Cardiac muscle cell (in vitro differentiated cells and primary cell): ENCODE measurements at places on chromosomes 5 and 9.
A peak's percentile ranks its signal among the peaks of the same experiment; 100 is the strongest.

DNA sequence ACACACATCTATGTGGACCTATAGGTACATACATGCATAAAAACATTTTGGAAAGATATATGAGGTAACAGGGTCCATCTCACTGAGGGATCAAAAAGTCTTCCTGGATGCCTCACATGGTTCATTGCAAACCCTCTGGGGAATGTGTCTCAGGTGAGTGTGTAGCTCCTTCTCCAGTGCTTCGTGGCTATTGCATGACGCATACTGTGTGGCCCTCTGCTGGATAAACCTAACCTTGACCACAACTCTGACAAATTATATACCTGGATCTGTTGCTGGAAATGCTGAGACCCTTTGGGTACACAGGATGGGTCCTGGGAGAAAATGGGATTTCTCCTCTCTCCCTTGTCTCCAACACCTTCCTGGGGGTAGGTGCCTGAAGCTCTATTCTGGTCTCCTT is 91.9 kb downstream of the JAKMIP2 start:
- DNase-seq = peak; percentile 37

DNA sequence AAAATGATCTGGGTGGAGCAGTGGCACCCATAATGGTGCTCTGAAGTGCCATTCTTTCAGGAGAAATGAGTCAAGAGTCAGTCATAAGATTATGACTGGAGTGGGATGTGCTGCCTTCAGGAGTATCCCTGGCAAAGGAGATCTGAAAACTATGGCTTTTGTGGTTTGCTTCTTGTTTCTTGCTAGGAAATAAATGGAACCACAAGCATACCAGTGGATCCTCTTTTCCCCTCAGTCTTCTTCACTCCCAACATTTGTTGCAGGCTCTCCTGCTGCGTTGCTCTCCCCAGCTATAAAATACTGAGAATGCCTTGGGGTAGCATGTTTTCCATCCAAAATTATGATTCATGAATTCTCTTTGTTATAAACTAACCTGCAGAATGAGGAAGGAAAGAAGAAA is 199.1 kb downstream of the NNT start:
- DNase-seq = peak; percentile 2

DNA sequence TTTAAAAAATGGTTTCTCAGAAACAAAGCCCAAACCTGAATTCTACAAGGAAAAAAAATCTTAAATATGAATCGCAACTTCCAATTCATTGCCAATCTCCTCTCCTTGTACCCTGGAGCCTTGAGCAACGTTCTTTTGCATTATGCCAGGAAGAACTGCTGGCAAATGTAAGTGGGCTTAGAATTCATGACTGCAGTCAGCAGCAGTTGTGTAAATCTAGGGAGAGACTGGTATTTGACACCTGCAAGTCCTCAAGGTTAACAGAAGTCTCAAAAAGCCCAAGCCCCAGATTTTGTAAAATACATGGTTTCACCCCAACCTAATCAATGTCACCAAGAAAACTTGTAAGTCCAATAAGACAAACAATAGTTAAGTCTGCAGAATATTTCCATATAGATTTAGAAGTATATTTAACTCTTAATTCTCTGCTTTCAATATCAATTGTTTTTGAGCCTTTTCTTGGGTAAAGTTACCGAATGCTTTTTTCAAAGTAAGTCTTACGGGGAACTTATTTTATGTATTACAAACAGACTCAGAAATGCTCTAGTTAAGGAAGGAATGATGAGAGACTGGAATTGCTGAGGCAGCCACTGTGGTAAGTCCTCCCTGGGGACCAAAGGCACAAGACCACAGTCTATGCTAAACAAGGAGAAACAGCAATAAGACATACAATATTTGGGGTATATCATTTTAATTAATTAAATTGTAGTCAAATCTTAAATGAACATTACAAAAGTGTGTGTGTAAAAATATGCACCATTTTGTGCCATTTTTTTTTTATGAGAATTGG is 31.3 kb downstream of the ELL2 start:
- DNase-seq = no peak

- no peak for DNase-seq
Measured at GRCh38 chr5:56910210-56910965, 992 bp downstream of the SETD9 start.

- DNase-seq = no peak
Measured at GRCh38 chr9:2086971-2087370, 71.8 kb downstream of the SMARCA2 start.

DNA sequence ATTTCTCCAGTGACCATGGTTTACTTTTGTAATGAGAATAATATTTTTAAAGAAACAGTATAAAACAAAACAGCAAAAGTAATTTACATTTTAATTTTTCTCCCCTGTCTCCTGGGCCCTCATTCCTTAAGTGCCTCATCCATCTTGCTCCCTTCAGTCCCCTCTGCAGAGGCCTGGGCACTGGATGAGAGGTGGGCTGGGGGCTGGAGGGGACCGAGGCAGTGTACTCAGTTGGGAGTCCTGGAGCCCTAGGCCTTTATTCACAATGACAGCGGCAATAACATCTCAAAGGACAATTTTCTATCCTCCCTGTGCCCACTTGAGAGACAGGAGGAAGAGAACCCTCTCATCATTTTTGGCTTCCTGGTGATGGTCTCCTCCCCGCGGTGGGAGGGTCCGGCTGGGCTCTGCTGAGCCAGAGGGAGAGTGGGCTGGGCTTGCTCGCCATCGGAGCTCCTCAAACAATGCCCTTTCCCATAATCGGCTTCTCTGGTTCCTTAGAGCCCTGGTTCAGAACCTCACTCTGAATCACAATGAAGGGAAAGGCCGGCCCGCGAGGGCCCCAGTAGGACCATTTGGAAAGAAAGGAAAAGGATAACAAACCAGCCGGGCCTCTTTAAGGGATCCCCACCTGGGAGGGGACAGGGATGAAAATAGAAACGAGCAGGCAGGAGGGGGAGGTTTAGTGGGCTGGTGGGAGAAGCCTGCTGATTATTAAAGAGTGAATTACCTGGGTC is 9.7 kb upstream of the SMIM32 start:
- DNase-seq = peak; percentile 21

GRCh38 chr9:4086119-4087090 is 213.5 kb downstream of the GLIS3 start:
- DNase-seq = no peak

DNA sequence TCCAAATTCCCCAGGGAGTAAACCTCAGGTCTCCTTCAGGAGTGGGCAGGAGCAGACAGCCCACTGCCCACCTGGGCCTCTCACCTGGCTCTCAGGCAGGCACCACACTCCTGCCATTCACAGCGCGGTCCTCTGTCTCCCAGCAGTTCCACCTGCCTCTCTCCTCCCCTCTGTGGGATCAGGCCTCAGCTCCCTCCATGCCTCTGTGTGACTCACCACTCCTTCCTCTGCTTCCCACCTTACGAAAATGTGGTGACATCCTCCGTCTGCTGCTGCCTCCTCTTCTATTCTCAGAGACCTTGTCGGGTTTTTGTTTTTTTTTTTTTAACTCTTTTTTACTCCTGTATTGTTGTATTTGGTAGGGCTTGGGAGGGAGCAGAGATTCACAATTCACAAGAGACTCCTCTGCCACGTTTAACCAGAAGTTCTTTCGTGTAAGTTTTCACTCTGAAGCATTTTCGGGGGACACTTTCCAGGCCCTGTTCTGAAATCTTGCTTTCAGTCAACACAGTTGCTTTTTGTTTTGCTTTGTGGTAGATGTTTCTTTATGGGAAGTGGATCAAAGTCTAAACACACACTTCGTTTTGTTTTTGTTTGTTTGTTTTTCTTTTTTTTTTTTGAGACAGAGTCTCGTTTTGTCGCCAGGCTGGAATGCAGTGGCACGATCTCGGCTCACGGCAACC is 21.1 kb upstream of the CDKN2AIPNL start:
- no peak for DNase-seq

DNA sequence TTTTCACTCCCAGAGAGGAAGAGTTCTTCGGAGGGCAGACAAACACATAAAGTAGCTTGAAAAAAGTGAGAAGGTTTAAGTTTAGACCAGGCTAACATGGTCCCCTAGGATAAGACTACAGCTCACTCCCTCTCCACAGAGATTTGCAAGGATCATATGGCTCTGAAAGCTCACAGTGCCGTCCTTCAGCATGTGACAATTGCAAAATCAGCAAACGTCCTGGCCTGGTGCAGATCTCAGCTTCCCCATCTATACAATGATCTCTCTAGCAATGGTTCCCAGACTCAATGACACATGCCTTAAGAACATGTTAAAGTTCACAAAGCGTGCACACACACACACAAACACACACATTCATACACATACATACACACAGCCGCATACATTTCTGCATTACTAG is 327.6 kb downstream of the ACTL7B start:
- no peak for DNase-seq

GRCh38 chr5:37816883-37817282 is 23.0 kb downstream of the GDNF start:
- DNase-seq = no peak

DNA sequence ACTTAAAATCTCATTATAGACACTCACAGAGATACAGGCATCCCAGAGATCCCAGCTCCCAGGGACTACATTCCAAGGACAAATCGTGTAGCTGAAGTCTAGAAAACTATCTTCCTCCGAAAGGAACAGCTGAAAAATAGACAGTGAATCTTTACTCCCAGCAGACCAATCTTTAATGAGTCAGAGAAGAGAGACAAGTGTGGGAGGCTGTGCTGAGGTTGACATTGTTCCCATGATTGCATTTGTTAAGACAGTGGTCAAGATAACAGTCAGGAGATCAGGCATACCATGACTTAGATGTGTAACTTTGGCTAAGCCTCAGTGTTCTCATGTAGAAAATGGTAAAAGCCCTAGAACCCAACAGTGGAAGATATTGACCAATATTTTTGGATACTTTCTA is 120.7 kb downstream of the PAPPA start:
- DNase-seq = peak; percentile 74

DNA sequence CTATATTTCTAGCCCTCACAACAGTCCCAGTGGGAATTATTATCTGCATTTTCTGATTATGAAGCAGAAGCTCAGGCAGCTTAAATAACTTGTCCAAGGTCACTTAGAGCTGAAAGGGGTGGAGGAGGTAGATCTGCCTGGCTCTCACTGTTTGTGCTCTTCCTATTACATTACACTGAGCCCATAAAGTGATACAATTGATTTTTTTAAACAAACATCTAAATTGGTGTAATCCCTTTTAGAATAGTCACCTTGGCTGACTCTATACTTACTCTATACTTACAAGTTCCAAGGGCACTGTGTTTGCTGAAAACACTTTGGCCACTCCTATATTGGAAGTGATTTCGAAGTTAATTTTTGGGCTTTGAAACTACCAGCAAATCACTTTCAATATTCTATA is 144.7 kb downstream of the APBA1 start:
- DNase-seq = no peak

GRCh38 chr5:88552426-88552825 is 283.8 kb upstream of the TMEM161B start:
- no peak for DNase-seq

- no peak for DNase-seq
Measured at GRCh38 chr5:24963611-24964010, 318.8 kb upstream of the CDH10 start.

DNA sequence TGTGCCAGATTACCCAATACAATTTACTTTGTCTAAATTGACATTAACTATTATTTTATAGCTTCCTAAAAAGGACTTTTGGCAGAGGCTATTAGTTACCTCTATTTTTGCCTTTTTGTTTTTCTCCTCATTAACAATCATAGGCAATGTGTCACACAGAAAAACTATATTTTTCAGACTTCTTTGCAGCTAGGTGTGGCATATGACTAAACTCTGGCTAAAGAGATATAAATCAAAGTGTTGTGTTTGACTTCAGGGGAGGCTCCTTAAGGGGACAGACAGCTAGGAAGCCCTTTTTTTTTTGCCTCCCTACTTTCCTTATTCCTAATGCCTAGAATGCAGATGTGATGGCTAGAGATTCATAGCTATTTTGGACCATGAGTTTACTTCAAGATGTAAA is 19.7 kb upstream of the GCNT4 start:
- DNase-seq = no peak
